Amniotic epithelial cell (primary cell): ENCODE measurements at places on chromosomes 7 and 10.

GRCh38 chr7:121623130-121623872 lies 227.2 kb upstream of the FAM3C start:
- peak; percentile 21 for DNase-seq

DNA sequence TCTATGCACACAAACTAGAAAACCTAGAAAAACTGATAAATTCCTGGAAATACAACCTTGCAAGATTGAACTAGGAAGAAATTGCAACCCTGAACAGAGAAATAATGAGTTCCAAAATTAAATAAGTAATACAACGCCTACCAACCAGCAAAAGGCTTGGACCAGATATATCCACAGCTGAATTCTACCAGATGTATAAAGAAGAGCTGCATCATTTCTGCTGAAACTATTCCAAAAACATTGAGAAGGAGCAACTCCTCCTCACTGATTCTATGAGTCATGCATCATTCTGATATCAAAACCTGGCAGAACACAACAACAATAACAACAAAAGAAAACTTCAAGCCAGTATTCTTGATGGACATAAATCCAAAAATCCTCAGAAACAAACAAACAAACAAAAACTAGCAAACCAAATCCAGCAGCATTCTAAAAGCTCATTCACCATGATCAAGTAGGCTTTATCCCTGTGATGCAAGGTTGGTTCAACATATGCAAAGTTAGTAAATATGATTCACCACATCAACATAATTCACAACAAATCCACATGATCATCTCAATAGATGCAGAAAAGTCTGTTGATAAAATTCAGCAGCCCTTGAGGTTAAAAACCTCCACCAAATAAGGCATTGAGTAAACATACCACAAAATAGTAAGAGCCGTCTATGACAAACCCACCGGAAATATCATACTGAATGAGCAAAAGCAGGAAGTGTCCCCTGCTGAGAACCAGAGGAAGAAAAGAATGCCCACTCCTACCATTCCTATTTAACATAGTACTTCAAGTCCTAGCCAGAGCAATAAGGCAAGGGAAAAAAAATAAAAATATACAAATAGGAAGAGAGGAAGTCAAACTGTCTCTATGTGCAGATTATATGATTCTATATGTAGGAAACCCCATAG lies 98.2 kb downstream of the PCDH15 start:
- no peak for DNase-seq

- peak; percentile 2 for DNase-seq
Measured at GRCh38 chr7:25642849-25643248, 414.6 kb upstream of the NPVF start.

GRCh38 chr7:44454348-44454747 lies 36.1 kb downstream of the NUDCD3 start:
- DNase-seq = no peak

DNA sequence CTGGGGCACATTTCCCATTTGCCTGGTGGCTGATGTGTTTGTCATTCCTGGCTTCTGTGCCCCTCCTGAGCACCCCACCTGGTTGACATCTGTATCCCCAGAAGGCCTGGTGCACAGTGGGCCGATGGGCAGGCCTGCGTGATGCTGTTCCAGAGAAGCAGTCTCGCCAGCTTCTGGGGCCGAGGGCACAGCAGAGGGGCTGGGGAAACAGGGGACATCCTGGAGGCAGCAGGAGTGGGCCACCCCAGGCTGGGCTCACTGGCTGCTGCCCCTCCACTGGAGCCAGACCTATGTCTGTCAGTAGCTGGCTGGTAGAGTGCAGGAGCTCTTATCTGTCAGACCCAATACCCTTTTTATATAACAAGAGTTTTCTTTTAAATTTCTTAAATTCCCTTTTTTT lies 896 bp upstream of the MYL7 start:
- no peak for DNase-seq

- no peak for DNase-seq
Measured at GRCh38 chr10:79890469-79890868, 58.4 kb downstream of the SFTPD start.
